Fibroblast of villous mesenchyme (primary cell): ENCODE measurements at places on chromosomes 3 and 15.
A peak's percentile ranks its signal among the peaks of the same experiment; 100 is the strongest.

DNA sequence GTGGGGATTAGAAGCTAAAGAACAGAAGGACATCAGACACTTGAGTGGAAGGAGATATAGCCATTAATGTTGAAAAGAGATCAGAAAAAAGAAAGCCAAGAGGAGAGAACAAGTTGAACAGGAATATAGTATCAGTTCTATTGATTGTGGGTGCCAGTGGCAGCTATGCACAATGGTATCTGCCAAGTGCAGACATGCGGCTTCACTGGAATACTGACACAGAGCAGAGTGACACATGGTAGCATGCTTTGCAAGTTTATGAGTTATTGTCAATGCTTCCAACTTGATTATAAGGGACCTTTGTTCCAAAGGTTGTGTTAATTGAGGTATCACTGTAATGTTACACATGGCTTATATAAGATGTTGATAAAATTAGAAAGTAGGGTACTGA is 42.0 kb upstream of the TP63 start:
- no peak for DNase-seq

GRCh38 chr15:71810256-71811035 is at the start of gene NR2E3:
NR2E3 (plus strand) TSS chr15:71810554; CDS start chr15:71810744, 190 bp downstream.
- no peak for DNase-seq

DNA sequence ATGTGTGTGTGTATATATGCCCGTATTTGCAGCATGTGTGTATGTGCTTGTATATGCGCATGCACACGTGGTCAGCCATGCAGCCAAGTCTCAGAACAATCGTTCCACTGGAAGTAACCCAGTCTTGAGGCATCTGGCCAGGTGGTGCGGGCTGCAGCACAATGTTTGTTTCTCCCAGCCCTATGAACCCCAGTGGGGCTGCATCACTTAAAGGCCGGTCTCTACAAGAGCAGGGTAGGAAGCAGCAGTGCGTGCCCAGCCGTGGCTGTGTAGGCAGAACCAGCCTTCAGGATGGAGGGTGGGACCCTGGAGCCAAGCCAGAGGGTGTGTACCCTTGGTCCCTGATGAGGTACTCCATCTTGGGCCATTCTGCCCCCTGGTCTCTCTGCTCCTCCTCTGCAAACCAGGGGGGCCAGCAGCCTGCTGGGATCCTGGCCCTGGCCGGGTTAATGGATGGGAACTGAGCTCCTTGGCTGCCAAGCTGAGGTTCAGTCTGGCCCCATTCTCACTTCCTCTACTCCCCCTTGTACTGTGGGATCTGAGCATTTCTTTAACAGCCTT is 11.8 kb downstream of the KLF13 start:
- no peak for DNase-seq

- no peak for DNase-seq
Measured at GRCh38 chr3:106473576-106474475, 605.0 kb upstream of the CBLB start.

- no peak for DNase-seq
Measured at GRCh38 chr15:28942571-28942970, 56.8 kb downstream of the APBA2 start.

DNA sequence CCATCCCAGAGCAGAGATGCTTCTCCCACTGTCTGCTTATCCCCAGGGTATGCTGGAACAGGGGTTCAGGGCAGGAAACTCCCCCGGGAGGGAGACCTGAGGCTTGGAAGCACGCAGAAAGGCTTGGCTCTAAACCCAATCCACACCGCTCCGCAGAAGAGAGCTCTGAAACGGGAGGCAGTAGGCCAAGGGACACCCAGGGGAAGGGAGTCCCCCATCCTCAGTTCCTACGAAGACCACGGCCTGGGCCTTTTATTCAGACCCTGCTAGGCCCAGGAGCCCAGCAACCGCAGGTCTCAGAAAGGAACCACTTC is 1.8 kb upstream of the HAPLN3 start:
- DNase-seq, result no peak

DNA sequence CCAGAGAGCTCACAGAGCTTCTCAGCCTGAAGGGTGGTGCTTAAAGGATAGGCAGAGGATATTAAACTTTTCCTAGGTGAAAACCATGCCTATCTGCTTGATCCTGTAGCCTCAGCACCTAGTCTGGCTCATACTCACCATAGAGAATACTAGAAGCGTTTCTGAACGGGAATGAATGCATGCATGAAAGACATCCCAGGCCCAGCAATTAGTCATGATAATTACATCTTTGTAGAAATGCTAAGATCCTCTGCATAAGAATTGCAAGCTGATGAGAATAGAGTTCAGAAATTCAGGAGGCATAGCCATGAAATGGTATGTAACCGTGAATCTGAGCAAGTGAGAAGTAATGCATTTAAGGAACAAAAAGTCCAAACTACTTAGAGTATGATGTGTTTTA is 5.9 kb upstream of the TMEM108 start:
- DNase-seq, result no peak

GRCh38 chr3:104646196-104646595 is 720.5 kb upstream of the ALCAM start:
- DNase-seq, result peak; percentile 14

DNA sequence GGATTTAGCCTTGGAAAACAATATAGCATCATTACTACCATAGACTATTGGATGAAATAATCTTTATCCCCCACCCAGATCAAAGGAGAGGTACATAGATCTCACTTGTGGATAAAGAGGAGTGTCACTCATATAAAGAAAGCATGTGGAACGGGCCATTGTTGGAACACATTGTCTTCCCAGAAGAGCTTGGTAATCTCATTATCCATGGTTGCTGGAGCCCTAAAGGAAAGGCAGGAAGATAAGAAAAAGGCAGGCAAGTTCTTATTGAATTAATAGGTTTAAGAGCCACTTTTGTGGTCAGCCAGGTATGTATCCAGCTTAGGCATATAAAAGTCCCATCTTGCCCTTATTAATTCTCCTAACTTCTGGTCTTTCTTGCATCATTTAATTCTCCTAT is 659.1 kb downstream of the GRM7 start:
- no peak for DNase-seq

- DNase-seq, result peak; percentile 51
Measured at GRCh38 chr3:195905970-195906864, 2.1 kb downstream of the TNK2 start.

- DNase-seq, result no peak
Measured at GRCh38 chr3:141476033-141476432, 10.8 kb upstream of the RASA2 start.

DNA sequence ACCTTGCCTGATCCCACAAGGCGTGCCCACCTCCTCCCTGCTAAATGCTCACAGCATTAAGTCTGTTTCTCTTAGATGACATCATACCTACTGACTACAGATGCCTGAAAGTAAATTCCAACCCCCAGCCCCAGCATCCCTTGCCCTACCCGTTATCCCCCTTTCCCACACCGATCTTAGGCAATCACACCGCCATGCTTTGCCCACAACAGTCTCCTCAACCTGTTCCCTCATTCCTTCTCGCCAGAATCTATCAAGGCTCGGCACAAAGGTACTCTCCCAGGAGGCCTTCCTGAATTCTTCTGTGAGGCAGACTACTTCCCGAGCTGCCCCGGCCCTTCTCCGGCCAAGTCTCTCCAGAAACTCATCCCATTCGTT is 789 bp upstream of the SEC61A1 start:
- no peak for DNase-seq

GRCh38 chr3:102269406-102269805 is 165.4 kb upstream of the ZPLD1 start:
- DNase-seq, result no peak

- no peak for DNase-seq
Measured at GRCh38 chr3:20772869-20773268, 586.9 kb upstream of the SGO1 start.

GRCh38 chr3:28103861-28104260 is 137.6 kb upstream of the CMC1 start:
- DNase-seq, result no peak

DNA sequence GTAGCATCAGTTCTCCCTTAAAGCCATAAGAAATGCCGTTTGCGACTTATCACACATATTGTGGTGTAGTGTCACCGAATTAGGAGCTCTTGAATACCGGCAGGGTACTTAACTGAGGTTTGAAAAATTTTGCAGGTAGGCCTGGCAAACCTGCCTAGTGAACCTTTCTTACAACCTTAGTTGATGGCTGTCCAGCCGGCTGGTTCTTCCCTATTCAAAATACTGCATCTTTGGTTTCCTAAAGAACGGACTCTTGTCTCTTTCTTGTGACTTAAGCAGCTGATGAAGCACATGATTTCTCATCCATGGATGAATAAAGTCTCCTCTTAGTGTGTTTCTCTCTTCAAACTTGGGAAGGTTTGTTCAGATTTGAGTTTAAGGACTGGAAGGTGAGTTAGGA is 1.5 kb downstream of the RAB7A start:
- no peak for DNase-seq

GRCh38 chr3:43755516-43756200 is 64.9 kb downstream of the ABHD5 start:
- no peak for DNase-seq

DNA sequence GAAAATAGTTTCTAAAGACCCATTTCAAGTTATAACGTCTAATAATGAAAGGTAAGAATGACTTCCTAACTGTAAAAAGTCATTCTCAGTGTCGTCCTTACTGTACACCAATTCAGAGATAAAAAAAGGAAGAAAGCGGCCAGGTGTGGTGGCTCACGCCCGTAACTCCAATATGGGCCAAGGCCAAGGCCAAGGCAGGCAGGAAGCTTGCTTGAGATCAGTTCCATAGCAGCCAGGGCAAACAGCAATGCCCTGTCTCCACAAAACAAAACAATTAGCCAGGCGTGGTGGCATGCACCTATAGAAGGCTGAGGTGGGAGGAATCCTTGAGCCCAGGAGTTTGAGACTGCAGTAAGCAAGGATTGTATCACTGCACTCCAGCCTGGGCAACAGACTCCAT is 31.9 kb downstream of the UBXN7 start:
- no peak for DNase-seq

- peak; percentile 69 for DNase-seq
Measured at GRCh38 chr3:73419179-73419803, 205.4 kb downstream of the PDZRN3 start.

DNA sequence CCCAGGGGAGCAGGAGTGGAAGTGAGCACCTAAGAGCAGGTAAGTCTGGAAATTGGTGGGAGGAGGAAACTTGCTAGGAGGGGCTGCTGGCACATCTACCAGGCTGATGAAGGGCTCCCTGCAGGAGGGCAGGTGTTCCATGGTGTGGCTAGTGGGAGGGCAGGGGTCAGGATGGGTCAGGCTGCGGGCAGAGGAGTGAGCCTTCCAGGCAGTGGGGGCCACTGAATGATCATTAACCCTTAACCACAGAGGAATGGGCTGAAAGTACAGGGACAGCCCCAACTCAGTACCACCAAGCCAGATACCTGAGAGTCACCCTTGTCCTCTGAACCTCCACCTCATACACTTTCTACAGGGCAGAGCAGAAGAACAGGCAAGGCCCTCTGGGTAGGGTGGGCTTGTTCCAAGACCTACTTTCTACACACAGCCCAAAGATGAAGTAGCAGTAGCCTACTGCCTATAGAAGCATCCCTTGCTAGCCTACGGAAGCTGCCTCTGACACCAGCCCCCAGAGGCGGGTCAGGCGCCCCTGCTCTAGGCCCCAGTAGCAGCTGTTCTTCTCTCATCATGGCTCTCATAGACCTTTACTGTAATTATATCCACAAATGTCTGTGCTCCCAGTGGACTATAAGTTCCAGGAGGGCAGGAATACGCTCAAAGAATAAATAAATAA is 4.6 kb downstream of the RAB6B start:
- no peak for DNase-seq

GRCh38 chr3:177145381-177145780 is 51.9 kb downstream of the TBL1XR1 start:
- no peak for DNase-seq

- DNase-seq, result peak; percentile 11
Measured at GRCh38 chr3:58691997-58692396, 25.4 kb upstream of the FAM3D start.

GRCh38 chr3:183987000-183987600 is 30.6 kb downstream of the ABCC5 start:
- no peak for DNase-seq

GRCh38 chr3:188205992-188206416 is 52.0 kb downstream of the LPP start:
- no peak for DNase-seq
